ENCODE measurements at places on chromosomes 2 and 18. TPM values are rescaled to one million over a fixed set of nuclear protein-coding genes. Genes with fewer than 3 reads are reported as not detected.

- peak; percentile 13 for DNase-seq
Measured at GRCh38 chr2:234394450-234394849, 102.4 kb downstream of the ARL4C start.

DNA sequence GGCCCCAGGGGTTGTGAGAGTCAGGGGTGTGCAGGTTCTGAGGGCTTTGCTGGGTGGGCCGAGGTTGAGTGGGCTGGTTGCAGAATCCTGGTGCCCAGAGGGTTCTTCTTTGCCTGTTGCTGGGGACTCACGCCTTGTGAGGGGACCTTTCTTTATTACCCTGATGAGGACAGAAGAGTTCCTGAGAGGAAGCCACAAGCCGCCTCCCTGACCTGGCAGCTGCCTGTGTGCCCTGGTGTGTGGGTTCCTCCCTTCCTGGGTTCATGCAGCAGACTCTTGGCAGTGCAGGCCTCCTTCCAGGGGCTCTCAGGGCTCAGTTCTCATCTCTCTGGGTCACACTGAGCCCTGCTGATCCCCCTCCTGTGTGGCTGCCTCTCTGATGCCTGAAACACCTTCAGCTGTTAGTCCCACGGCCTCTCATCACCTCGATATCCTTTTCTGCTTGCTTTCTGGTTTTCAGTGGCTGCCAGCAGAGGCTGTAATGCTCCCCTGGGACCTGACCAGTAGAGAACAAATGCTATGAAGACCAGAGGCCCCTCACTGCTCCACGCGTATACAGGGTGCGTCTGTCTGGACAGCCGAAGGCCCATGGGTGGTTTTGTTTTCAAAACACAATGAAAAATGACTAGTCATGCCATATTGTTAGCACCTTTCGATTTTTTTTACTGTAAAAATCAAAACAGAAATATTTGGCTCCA is 191.3 kb downstream of the AGAP1 start:
- DNase-seq = no peak

DNA sequence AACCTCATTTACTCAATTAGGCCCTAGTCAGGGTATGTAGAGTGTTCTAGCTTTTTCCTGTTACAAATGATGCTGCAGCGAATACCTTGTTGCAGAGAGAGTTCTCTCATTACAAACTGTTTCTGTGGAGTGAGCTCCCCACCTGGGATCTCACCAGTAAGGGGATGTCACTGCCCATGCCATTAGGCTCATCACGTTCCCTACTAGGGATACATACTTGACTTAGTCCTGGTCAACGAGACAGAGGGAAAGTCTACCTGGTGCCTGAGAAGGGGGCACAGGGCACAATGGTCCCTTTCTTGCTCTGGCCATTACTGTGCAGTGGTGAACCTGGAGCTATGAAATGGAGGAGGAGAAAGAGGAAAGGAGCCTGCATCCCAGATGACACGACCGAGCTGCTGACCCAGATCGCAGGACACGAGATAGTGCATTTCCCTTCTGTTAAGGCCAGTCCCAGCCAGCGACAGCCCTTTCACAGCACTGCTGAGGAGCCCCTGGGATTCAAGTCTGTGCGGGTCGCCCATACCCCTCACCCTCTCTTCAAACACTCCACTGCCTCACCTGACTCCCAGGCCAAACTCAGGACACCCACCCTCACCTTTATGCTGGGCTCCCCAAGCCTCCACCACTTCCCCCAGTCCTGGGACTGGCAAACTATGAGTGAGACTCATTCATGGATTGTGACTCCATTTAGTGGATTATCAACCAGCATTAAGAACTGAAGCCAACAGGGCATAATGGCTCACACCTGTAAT is 16.0 kb downstream of the MALL start:
- no peak for DNase-seq

GRCh38 chr2:7900593-7900992 is 781.3 kb upstream of the ID2 start:
- DNase-seq = no peak

DNA sequence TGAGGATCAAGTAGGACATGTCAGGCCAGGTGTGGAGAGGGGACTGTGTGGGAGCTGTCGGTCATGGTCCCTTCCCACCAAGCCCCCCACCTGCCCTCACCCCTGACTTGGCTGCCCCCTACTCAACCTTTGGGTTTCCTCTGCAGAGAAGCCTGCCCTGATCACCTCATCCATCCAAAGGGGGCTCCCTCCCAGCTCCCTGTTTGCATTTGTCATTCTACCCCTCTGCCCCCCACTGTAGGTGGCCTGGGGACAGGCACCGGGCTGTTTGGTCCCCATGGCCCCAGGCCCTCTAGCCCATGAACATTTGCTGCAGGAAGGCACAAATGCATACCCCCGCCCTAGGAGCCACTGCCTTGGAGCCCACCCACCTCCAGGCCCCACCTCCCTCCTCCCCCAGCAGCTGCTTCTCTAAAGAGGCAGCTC is 115.0 kb downstream of the SMAD7 start:
- no peak for DNase-seq

GRCh38 chr2:158670292-158670691 is 124.8 kb upstream of the DAPL1 start:
- no peak for DNase-seq

GRCh38 chr2:105804266-105804665 is 59.6 kb downstream of the NCK2 start:
- DNase-seq = no peak

DNA sequence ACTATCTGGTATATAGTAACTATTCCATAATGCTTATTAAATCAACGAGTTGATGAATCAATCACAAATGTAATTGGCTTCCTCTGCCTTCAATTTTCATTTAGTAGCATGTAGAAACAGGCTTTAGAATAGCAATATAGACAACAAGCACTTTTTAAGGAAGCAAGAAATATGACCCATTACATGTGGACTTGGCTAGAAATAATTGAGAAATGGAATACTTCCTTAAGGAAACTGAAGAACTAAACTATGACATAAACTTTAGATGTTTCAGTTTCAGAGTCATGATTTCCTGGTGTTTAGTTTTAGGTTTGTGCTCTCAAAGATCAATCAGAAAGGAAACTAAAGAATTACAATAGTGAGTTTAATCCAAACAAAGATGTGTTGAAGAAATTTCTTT is 443.8 kb downstream of the MBD2 start:
- DNase-seq = no peak

Gene FBXO48
- 2.3 TPM for total RNA-seq

DNA sequence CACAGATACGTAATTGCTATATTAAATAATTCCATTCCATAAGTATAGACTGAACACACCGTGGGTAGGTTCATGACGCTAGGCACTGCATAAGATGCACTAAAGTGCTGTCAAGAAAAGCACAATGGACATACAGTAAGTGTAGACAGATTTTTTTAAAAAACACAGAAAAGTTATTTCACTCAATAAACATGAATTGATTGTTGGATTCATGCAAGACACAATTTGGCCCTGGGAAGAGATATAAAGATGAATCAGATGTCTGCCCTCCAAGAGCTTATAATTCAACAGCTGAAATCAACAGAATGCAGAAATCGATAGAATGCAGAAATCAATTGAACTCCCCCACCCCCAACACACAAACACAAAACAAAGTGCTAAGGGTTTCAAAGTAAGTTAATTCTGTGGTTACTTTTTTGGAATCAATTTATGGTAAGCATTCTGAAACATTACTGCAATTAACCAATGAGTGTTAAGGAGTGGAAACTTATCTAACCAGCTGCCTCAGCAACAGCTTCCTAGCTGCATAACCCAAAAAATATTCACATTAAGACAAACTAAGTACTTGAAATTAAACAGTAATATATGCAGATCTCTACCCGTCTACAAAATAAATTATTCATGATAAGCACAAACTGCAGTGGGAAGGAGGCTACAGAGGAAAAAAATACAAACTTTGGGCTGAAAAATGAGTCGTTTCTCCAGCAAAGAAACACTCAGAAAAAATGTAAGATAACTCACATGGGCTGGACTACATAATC is 1.6 kb downstream of the NBAS start:
- DNase-seq = no peak

- no peak for DNase-seq
Measured at GRCh38 chr2:41101281-41101680, 649.4 kb upstream of the SLC8A1 start.

GRCh38 chr2:85132834-85133637 is at the start of gene TCF7L1:
TSS of gene TCF7L1 (plus strand) at chr2:85133392. CDS start at chr2:85133685, 293 bp downstream.
- DNase-seq = peak; percentile 59

DNA sequence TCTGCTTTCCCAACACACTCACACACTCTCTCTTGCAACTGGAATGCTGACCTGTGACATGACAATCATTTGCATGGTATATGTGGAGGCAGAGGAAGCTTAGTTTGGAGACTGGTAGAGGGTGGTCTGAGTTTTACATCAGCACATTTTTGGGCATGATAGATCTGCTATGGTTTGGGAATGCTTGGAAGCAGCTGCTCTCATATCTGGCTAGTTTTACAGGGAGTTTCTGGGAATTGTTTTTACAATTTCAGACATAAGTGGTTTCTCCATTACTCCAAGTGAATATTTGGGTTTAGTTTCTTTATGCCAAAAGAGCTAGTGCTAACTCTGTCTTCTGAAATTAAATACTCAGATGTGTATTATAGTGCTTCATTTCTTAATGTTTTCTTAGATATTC is 977.6 kb downstream of the SUCLG1 start:
- no peak for DNase-seq

- no peak for DNase-seq
Measured at GRCh38 chr2:62016957-62017356, 111.5 kb downstream of the COMMD1 start.

- DNase-seq = no peak
Measured at GRCh38 chr18:73099759-73100158, 232.0 kb upstream of the NETO1 start.
